Esophagus squamous epithelium (tissue), 5 donors: ENCODE measurements at places on chromosomes 11 and 22.
A peak's percentile ranks its signal among the peaks of the same experiment; 100 is the strongest.

- DNase-seq, result no peak
These were observed 130.5 kb downstream of the FAM76B start for GRCh38 chr11:95659088-95659487.

GRCh38 chr22:31107178-31107893 lies at the start of gene SELENOM:
Gene SELENOM (minus strand): TSS chr22:31107568. CDS start chr22:31107505, 63 bp downstream.
- peak; percentile 51 for DNase-seq

DNA sequence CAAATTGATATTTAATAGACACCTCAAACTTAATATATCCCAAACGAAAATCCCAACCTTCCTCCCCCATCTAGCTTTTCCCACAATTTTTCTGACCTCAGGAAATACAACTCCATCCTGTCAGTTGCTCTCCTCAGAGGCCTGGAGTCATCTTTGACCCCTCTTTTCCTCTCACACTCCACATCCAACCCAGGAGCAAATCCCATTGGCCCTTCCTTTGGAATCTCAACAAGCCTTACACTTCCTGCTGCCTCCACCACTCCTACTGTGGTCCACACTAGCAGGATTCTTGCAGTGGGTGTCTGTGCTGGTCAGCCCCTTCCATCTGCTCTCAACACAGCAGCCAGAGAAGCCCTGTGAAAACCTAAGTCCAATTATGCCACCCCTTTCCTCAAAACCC lies 39.3 kb upstream of the RFPL3 start:
- no peak for DNase-seq

GRCh38 chr22:46829117-46829891 lies 66.9 kb downstream of the TBC1D22A start:
- DNase-seq, result no peak

DNA sequence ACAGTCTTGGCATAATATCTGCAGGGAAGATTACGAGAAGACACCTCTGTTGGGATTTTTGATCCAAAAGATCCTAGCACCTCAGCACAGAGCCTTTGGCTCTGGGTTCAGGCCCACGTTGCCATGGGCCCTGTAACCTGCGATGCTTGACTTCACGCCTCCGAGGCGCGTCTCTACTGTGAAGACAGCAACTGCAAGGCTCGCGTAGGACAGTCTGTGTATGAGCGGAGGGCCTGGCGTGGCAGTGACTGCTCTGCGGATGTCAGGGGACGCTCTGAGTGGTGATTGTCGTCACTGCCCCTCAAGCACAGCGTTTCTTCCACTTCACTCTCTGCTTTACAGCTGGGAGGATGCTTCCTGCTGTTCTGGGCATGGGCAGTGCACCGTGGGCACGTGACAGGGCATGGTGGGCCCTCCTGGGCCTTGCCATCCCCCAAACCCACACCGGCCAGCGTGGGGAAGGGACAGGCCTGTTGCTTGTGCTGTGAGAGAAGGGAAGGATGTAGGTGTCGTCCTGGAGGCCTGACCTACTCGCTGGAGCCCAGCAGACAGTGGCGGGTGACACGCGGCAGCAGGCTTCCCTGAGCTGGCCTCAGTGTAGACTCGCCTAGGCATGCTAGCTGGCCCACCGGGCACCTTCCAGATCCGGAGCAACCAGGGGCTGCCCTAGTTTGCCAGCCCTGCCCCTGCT lies 26.5 kb downstream of the GLB1L2 start:
- no peak for DNase-seq

DNA sequence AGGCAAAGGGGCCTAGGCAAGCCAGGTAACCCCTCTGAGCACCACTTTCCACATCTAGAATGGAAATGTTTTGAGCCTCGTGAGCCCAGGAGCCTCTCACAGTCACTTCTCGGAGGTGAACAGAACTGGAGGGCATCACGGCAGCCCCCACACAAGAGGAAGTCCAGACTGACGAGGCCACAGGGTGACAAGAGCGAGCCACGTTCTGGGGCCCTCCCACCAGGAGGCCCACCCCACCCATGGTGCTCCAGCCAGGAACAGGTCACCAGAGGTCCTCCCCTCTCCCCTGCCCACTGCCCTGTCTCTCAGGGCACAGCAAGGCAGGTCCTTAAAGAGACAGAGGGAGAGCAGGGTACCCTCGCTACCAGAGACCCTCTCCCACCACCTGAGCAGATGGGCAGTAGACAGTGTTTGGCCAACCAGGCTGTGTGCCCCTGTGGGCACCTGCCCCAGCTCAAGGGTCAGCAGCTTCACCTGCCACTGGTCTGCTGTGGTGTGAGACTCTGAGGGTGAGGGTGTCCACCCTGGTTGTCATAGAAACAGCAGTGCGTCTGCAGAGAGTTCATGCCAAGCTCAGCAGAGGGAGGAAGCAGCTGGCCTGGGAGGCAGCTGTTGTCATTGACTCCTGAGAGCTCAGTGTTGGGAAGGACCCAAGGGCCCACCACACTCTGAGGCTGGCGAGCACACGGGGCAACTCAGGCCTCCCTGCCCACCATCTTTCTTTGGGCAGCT lies 31.4 kb downstream of the RSPH14 start:
- DNase-seq, result no peak

DNA sequence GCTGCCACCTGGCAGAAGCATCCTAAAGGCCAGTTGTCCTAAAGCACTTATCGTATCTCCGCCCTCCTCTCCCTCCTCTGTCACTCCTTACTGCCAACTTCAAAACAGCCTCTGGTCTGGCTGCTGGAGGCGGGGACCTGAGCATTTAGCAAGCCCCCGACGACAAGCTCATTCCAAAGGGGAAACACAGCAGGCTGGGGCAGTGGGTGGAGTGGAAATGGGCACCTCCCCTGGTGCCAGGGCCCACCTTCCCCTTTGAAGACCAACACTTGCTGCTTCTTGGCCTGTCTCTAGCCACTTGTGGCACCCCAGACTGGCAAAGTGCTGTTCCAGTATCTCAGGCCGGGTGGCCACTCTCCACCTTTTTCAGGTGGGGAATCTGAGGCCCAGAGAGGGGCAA lies 3.6 kb downstream of the MAP3K11 start:
- no peak for DNase-seq
